ENCODE measurements at places on chromosomes 1 and 21.

DNA sequence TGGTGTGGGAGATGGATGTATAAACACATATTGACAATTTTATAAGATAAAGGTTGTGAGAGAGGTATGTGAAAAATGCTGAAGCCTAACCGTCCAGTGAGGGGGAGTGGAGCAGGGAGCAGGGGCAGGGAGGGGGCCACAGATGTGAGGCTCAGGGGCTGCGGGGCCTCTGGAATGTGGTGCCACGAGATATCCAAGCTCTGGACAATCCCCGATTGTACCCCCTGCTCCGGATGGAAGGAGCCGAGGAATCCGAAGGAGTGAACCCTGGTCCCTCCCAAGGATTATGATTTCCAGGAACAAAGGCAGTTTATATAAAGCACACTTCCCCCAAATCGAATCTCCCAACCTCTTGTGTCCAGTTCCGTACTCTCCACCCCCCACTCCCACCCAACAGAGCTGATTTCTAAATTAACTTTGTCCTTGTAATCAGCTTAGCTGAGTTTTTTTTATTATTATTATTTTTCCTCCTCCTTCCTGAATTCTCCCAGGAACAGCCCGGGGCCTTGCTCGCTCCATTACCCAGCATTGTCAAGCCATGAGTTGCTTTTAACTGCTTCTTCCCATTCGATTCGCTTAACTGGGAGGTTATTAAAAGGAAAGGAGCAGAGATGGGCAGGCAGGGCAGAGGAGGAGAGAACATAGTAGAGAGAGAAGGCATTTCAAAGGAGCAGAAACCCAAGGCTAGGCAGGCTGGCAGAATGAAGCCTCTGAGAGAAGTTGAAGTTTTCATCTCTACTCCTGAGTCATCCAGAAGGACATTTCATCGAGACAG lies 9.4 kb downstream of the KIRREL1 start:
- no peak for DNase-seq

DNA sequence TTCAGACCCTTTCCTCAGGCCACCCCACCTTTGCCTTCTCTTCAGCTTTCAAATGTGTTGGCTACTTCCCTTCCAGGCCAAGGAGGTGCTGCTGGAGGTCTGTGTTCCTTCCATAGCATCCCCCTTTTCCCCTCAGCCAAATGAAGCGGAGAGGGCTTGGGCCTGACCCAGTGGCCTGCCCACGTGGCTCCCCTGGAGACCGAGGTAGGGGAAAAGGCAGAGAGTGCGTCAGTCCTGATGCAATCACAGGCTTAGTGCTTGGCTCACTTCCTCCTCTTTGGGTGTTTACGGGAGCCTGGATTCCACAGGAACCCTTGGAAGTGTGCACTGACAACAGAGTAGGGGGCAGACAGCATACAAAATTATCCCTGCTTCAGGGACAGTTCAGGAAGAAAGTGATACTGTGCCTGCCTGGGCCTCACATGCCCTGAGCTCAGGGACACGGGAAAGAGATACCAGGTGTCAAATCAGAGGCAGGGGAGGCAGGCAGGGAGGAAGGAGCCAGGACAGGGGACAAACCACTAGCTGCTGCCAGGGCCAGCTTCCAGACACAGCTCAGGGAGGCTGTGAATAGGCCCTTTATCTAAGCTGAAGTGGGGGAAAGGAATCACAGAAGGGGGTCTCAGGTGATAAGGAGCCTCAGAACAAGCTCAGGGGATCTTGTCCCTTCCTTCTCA lies 16.6 kb upstream of the PTP4A2 start:
- no peak for DNase-seq

GRCh38 chr1:204162494-204163074 lies 3.6 kb downstream of the REN start:
- DNase-seq, result peak; percentile 35

GRCh38 chr1:220698607-220699016 lies 8.4 kb downstream of the C1orf115 start:
- DNase-seq, result no peak

DNA sequence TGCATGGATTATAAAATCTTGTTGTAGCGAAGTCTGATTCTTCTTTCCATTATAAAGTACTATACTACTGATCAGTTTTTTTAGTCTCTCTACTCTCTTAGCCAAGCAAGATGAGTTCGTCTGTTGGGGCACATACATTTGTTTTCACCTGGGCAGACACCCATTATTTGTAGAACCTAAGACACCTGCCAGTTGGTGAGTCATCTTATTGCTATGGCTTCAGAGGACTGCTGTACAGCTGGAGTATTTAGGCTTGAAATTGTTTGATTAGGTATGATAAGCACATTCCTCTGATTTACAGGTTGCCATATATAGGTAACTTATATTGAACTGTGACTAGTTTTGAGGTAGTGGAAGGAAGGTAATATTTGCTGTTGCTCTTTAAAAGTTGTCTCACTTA lies 17.2 kb downstream of the RBM15 start:
- DNase-seq, result no peak

- no peak for DNase-seq
Observed at GRCh38 chr1:167738158-167738557, 16.4 kb downstream of the MPZL1 start.

DNA sequence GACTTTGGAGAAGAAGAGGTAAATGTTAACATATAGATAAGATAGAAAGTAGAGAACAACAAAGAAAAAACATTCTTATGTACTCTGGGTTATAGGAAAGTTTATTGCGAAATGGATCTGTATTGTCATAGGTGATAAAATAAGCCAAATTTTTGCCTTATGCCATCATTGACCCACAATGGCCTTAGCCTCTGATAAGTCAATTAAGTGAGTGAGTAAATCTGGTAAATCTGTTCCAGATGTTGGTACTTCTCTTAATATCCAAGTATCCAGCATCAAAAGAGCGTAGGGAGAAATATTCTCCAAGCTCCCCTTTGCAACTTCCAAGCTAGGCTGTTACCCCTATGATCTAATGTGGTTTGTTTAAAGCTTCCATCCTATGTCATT lies 38.3 kb upstream of the CLCA4 start:
- no peak for DNase-seq

GRCh38 chr1:34781071-34781843 lies at the start of gene GJB3:
TSS of gene GJB3 (plus strand) at chr1:34781214. CDS start at chr1:34784763, 3,549 bp downstream.
- DNase-seq, result no peak

- DNase-seq, result no peak
Observed at GRCh38 chr1:177170756-177171535, at the start of gene BRINP2. TSS of gene BRINP2 (plus strand) at chr1:177170958. CDS start at chr1:177229877, 58,919 bp downstream.

DNA sequence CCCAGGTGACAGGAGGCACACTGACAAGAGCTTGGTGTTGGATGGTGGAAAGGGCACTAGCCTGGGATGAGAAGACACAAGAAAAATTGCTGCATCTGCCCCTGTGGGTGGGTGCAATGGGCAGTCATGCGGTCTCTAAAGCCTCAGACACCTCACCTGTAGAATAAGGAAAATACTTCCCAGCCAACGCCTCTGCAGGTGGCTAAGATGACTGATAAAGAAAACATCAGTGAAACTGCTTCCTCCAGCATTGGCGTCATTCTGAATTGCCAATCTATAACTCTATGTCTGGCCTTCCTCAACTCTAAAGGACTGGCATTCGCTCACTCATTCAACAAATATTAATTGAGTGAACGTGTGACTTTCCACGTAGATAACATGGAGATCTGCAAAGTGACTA lies 100.4 kb upstream of the F3 start:
- no peak for DNase-seq

DNA sequence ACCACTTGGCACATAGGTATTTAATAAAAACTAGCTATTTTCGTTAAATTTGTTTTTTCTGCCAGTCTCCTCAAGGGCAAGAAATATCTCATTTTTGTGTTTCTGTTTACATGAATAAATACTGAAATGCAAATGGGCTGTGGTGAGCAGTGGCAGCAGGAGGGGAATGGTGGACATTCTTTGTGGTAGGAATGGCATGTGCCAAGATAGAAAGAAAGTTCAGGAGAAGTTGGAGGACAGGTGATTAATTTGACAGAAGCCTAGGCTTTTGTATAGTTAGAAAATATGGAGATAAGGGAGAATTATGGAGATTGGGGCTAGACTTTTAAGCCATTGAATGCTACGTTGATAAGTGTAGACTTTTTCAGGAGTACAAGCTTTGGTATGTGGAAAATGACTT lies 8.6 kb downstream of the RAP1A start:
- DNase-seq, result no peak

DNA sequence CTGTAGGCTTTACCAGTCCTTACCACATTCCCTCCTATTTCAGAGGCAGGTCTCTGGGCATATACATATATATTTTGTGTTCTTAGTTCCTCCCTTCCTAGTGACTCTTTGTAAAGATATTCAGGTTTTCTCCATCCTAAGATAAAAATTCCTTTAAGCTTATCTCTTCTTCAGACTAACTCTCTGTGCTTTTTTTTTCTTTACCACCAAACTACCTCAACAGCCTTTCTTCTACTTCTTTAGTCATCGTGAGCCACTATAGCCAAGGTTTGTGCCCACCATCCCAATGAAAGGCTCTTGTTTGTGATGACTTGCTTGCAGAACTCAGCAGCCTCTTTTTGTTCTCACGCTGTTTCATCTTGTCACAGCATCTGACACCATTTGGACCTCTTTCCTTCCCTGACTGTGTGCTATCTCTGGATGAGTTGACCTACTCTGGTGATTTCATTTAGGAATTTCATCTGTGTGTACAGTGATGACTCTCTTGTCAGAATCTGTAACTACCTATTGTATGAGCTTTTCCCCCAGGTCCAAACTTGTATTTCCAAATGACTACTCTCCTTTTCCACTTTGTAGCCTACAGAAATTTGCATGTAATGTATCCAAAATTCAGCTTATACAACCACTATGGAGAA lies 59.0 kb upstream of the MACF1 start:
- no peak for DNase-seq

GRCh38 chr1:100927276-100927675 lies 31.4 kb downstream of the SLC30A7 start:
- DNase-seq, result no peak

DNA sequence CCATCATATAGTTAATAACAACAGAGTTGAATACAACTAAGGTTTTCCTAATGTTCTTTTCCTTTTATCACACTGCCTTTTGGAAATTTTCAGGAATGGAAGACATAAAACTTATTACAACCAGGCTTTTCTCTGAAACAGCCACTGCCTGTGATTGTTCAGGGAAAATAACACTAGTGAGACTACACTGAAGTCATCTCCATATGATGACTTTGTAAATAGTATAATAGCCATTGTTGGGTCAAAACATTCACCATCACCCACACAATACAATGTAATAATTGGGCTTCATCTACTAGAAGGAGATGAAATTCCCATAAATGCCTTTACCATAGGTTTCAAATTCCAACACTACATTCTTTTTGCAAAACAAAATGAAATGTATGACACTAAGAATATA lies 5.0 kb downstream of the TESK2 start:
- DNase-seq, result no peak

DNA sequence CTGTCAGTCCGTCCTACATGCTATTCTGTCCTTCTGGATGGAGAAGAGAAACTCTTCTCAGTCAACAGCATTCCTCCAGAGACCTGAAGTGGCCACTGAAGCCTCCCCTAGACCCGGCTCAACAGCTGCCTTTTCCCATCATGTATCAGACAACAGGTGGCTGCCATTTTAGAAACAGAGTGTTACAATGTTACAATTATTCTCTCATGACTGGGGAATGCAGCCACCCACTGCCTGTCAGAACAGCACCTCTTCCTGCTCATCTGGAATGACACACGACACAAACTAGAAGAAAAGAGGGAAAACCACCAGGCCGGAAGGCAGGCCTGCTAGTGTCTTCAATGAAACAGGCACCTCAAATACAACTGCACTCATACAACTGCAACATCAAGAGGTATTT lies 105.3 kb downstream of the PGBD5 start:
- no peak for DNase-seq

- DNase-seq, result no peak
Observed at GRCh38 chr1:218474128-218474527, 129.0 kb downstream of the TGFB2 start.

DNA sequence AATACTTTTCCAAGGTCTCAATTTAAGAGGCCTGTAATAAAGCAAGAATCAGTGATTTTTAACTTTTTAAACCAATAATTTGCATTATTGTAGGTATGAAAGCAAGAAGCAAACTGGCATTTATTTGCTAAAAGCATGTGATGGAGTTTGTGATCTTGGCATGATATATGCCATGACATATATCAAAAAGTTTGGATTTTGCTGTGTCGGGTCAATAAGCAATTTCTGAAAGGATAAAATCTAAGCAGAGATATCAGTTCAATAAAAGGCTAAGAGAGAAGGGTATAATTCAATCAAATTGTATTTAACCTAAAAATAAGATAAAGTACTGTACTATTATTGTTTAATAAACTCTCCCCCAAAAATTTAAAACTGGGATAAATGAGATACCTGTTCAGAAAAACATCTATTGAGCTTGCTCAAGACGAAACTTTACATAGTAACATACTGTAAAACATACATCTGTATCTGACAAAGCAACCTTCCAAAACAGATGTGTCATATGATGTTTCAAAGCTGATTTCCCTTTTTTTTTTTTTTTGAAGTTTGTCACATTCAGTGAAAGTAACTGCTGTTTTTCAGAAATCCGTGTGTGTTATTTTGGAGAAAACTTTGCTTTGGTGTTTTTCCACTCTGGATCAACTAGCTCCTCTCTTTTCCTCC lies 74.5 kb downstream of the TGFBR3 start:
- no peak for DNase-seq

DNA sequence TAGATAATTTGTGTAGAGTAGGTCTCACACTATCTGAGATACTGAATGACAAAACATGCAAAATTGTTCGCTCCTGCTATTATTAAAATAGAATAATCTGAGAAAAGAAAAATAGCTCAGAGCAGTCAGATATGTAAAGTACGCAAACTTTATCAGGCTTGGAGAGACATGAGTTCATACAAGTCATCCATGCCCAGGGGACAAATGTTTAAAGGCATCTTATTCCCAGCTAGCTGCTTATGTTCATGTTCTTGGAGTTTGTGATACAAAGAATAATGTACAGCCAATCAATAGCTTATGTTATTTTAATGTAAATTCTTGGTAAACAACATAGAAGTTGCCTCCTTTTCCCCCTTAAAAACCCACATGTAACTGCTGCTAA lies 69.4 kb upstream of the USP25 start:
- DNase-seq, result no peak

DNA sequence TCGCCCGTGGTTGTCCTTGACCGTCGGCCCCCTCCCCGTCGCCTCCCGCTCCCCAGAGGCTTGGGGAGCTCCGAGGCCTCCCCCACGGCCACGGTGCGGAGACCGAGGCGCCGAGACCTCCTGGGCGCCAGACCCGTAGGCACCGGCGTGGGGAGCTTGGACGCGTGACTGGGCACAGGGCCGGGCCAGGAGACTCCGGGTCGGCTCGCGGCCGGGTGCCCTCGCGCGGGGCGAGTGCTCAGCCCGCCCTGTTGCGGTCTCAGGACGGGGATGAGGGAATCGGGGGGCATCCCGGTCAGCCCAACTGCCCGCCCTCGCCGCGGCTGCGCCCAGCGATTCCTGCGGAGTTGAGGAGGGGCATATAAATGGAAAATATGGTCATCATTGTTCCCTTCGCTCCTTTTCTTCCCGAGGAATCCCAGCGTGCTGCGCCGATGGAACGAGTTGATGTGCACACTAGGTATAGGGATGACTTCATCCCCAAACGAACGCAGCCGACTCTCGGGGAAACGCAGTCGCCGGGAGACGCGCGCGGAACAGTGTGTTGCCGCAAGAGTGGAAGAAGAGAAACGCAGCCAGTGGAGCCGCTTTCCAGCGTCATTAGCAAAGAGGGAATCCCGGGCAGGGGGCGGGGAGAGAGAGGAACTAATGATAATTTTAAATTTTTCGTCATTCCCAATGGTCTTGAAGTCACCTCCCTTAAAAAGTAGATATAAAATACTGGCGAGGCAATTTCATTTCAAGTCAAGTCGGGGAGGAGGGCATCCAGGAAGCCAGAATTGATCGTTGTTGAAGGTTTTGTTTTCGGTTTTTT lies 747 bp upstream of the ENAH start:
- no peak for DNase-seq

GRCh38 chr1:38529391-38529790 lies 330.2 kb downstream of the RRAGC start:
- DNase-seq, result no peak
